ENCODE measurements at places on chromosomes 7 and 10. TPM values are rescaled to one million over a fixed set of nuclear protein-coding genes. Genes with fewer than 3 reads are reported as not detected.

- DNase-seq: no peak
These were observed 243.6 kb downstream of the TWIST1 start for GRCh38 chr7:18873734-18874336.

SP8 gene
- not detected for total RNA-seq

ATP6V0A4 gene
- not detected for total RNA-seq

- no peak for DNase-seq
These were observed 3.4 kb downstream of the DOCK4 start for GRCh38 chr7:112202816-112203215.

GRCh38 chr10:43389867-43390266 lies 18.4 kb downstream of the FXYD4 start:
- no peak for DNase-seq
